ENCODE measurements at places on chromosomes 5 and 9.

GRCh38 chr5:56056875-56057274 is 62.1 kb upstream of the IL6ST start:
- no peak for DNase-seq

- DNase-seq = no peak
These were observed 17.9 kb upstream of the TRIO start for GRCh38 chr5:14125262-14125661.

DNA sequence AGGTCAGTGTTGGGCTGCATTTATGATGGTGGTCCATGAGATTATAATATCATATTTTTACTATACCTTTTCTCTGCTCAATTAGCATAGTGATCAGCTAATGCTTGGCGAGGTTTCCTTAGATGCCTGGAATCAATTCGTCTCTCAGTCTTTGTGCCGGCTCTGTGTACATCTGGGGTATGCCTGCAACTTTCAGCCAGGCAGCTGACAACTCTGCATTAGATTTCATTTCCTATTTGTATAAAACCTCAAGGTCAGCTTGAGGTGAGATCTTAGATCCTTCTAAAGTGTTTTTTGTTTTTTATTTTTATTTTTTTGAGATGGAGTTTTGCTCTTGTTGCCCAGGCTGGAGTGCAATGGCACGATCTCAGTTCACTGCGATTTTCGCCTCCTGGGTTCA is 86.8 kb downstream of the MELK start:
- DNase-seq = no peak

GRCh38 chr9:34630402-34631154 is 1.7 kb upstream of the ARID3C start:
- DNase-seq = no peak

DNA sequence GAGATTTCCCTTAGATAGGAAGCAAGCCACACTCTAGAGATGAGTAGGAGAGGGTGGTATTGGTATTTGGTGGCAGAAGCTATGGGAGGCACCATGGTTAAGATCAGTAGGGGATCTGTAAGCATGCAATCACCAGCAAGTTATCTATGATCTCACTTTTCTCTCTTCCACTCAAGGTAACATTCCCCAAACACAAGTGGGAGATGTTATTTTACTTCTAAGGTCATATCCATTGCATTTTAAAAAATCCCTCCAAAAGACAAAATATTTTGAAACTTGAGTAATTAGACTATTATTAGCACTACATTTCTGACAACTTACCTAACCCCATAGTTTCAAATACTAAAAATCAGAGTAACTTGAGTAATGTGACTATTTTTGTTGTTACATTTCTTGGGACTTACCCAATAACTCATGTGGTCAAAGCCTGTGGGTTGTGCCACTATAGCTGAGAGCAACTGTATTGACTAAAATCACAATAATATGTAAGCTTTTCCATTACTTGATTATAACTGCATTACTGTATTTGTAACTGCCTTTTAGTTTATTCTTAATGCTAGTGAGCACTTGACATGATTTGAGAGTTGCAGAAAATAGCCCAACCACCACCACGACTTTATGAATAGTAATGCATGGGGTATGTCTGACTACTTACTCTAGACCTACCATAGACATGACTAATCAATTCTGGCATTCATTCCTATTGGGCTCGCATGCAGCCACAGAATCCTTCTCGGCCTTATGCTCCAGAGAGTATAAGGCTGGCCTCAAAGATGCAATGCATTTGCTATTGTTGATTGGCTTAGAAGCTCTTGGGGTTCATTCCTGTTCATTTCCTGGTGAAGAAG is 264.7 kb downstream of the TRIM32 start:
- no peak for DNase-seq

GRCh38 chr5:78920604-78921003 is 64.5 kb downstream of the ARSB start:
- no peak for DNase-seq

DNA sequence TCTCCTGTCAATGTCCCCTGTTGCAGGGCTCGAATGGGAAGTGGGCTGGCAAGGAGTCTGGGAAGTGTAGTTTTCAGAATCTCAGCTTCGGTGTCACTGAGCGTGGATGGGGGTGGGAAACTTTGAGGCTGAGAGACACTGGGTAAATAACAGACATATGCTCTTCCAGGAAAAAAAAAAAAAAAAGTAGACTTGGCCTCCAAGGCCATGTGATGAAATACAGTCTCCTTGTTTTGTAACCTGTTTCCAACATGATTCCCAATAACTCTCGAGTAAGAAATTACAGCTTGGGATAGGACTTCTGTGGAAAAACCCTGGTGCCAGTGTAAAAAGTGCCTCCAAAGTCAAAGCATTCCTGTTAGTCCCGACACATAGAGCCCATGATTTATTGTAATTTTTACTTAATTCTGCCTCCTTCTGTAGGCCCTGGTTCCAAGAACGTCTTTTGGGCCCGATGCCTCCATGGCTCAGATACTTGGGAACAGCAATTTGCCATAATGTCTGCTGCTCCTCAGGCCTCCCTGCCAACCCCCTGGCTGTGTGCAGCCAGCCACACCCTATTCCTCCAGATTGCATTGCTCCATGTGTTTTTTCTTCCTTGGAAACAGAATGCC is 119.5 kb upstream of the TNC start:
- no peak for DNase-seq

- DNase-seq = no peak
These were observed 94.1 kb upstream of the TRIM32 start for GRCh38 chr9:116592970-116593369.

All from NCI-H1417 treated with DMSO at 0.1 percent for 48 hours (cell line).